Putamen (tissue), 1 donor: ENCODE measurements at places on chromosomes 6 and 20.

DNA sequence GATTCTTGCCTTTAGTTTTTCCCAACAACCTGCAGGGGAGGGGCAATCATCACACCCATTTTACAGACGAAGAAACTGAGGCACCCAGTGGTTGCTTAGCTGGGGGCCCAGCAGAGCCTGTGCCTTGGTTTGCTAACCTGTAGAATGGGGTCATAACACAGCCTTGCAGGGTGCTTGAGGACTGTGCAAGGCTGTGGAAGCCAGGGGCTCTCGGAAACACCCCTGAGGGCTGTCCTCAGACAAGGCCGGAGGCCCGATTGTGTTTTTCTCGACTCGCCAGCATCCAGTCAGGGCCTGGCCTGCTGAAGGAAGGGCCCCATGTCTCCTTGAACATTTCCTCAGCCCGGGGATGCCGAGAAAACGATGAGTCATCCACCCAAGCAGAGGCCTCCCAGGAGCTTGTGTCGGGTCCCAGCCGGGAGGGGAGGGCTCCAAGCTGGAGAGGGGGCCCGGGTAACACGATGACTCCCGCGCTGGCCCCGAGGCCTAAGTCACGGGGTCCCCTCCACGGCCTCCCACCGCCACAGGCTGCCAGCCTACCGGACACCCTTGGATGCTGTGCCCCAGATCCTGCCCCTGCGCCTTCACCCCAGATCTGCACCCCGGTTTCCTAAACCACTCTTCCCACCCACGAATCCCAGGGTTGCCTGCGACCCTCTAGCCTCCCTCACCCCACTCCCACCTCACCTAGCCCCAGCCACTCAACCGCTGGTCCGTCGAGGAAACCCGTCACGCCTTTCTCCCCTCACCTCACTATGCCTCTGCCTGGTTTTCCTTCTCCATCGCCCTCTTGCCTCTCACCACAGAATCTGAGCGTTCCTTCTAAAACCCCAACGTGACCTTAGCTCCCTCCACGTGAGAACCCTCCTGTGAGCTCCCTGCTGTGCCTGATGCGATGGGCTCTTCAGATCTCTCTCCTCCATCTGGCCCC, 10.6 kb downstream of the NOL4L start:
- no peak for DNase-seq

- no peak for DNase-seq
Observed at GRCh38 chr6:20413826-20414225, 12.1 kb downstream of the E2F3 start.

DNA sequence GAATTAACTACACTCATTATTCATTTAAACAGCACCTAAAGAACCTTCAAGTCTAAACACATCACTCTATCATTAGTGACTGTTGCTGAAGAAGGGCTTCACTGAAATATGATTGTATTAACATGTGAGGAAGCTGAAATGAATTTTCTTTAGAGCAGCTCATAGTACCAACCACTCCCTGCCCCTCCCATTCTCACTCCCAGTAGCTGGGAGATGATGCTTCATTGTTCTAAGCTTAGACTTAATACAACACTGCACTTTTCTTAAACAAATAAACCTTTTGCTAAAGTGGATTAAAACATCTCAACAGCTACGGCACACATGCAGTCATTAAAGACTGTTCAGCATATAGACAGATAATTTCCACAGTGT, 63.1 kb downstream of the ATXN1 start:
- DNase-seq = no peak

GRCh38 chr6:16836144-16836981, 75.1 kb upstream of the ATXN1 start:
- DNase-seq = no peak

DNA sequence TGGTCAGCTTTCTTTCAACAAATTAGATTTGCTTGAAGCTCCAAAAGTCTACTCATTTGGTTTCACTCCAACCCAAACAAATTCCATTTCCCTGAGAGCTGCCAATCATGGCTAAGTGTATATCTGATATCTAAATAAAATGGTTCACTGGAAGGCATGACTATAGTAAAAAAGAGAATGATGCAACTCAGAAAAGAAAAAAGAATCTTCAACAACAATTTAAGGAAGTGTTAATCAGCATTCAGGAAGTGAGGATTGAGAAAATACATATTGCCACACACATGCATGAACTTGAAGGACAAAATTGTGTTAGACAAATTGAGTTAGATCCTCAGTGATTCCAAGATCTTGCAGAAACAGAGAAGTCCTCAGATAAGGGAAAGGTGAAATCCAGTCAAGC, 972.9 kb upstream of the FLRT3 start:
- DNase-seq = no peak

DNA sequence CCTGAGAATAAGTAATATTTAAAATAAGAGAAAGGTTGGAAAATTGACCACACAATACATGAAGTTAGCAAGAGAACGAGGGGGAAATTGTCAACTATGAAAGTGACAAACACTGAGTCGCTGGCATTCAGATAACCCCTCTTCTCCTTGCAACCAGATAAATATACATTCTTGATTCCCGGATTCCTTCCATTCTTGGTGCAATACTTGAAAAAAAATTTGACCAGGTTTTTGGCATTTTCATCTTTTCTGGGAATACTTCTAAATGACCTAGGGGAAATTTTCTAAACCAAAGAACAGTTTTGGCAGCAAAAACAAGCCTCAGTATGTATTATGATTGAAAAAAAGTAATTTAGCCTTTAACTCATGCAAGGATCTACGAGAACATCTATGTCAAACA, 164.0 kb downstream of the PDE7B start:
- DNase-seq = no peak
